ENCODE measurements at places on chromosomes 3 and 15. TPM values are rescaled to one million over a fixed set of nuclear protein-coding genes. Genes with fewer than 3 reads are reported as not detected.

GRCh38 chr3:193829781-193830180 is 236.8 kb downstream of the OPA1 start:
- H3K27ac ChIP-seq, result no peak overlapping the region
- H3K4me1 ChIP-seq, result peaks cover 7% of the 10 kb centered on the region
- DNase-seq, result no peak
- no peaks in the 10 kb centered on the region for H3K27me3 ChIP-seq

The UTS2B gene
- total RNA-seq, result 0.75 TPM

The RAB6B gene
- total RNA-seq, result 7.4 TPM

GRCh38 chr3:185595526-185595925 is 9.4 kb downstream of the SENP2 start:
- no peaks in the 10 kb centered on the region for H3K27me3 ChIP-seq
- H3K36me3 ChIP-seq, result peaks cover 55% of the 10 kb centered on the region
- DNase-seq, result no peak
- no peaks in the 10 kb centered on the region for H3K4me1 ChIP-seq

The CHRNA3 gene
- total RNA-seq, result not detected

The SKIL gene
- total RNA-seq, result 89.4 TPM

Measured in upper lobe of right lung (tissue), 1 donor.